PC-3 (cell line): ENCODE measurements at places on chromosomes 2 and 18.
A peak's percentile ranks its signal among the peaks of the same experiment; 100 is the strongest.

GRCh38 chr2:98607104-98607503 is 1.2 kb downstream of the COA5 start:
- peak overlapping the region; percentile 80 for H3K4me3 ChIP-seq
- H3K27ac ChIP-seq, result no peak overlapping the region
- peaks cover 4% of the 10 kb centered on the region; the same call in 1 of the 2 replicates for H3K36me3 ChIP-seq
- peaks cover 34% of the 10 kb centered on the region for H3K4me1 ChIP-seq
- no peaks in the 10 kb centered on the region for H3K27me3 ChIP-seq
- DNase-seq, result no peak

GRCh38 chr2:119788752-119789151 is 29.0 kb downstream of the PTPN4 start:
- no peak for DNase-seq
- no peaks in the 10 kb centered on the region for H3K4me1 ChIP-seq
- no peaks in the 10 kb centered on the region for H3K27me3 ChIP-seq
- no peak overlapping the region for H3K27ac ChIP-seq
- H3K4me3 ChIP-seq, result no peak overlapping the region
- H3K36me3 ChIP-seq, result peaks cover 31% of the 10 kb centered on the region

DNA sequence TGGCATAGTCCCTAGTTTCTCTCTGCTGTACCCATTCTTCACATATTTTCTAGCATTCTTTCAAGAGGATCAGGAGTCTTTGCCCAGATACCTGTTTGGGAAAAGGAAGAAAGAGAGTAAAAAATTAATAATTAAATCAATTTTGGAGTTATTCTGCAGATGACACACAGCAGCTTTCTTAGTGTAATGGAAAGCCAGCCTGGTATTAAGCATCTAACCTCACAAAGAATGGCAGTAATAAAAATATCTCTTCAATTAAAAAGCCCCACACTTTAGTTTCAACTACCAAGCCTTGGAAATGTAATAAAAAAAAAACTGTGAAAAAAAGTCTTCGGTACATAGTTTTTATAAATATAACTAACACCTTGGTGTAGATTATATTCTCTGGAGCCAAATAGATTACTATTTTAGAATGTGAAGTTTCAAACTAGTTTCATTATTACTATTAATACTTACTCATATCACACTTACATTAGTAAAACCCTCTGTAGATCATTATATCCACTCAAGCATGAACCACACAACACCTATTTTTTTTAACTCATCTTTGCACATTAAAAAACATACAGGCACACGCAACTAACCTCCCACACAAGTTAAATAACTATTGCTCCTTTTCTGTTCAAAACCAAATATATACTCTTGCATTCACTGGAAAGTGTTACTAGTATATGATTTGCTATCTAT is 90.9 kb downstream of the GPD2 start:
- H3K27me3 ChIP-seq, result no peaks in the 10 kb centered on the region
- H3K36me3 ChIP-seq, result no peaks in the 10 kb centered on the region
- H3K4me1 ChIP-seq, result no peaks in the 10 kb centered on the region
- no peak overlapping the region for H3K27ac ChIP-seq
- H3K4me3 ChIP-seq, result no peak overlapping the region

DNA sequence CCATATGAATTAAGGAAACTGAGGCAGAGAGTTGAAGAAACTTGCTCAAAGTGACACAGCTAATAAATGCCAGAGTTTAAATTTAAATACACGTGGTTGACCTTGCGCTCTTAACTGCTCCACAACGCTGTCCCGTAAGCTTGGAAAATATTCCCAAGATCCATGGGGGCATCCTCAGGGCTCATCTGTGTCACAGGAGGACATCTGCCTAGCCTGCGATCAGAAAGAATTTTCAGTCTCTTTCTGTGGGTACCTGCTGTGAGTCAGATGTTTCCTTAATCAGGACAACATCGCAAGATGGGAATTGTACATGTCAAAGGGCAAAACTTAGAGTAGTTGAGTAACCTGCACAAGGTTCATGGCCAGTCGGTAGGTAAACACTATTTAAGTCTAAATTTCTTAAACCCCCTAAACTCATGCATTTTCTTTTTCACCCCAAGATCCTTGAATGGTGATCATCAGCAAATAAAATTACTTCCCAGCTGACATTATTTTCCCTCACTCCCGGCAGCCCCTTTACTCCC is 1.4 kb downstream of the CMPK2 start:
- H3K27me3 ChIP-seq, result 0 out of 2 replicates have a peak, but pooled peaks cover 3% of the 10 kb centered on the region
- peaks cover 13% of the 10 kb centered on the region for H3K4me1 ChIP-seq
- DNase-seq, result no peak
- 0 out of 2 replicates have a peak overlapping the region, but pooled peaks have one; percentile 76 for H3K4me3 ChIP-seq
- no peak overlapping the region for H3K27ac ChIP-seq

GRCh38 chr2:226423498-226423960 is 376.1 kb downstream of the IRS1 start:
- peaks cover 56% of the 10 kb centered on the region for H3K4me1 ChIP-seq
- peak overlapping the region; percentile 33; the same call in 1 of the 2 replicates for H3K4me3 ChIP-seq
- H3K27me3 ChIP-seq, result no peaks in the 10 kb centered on the region
- peak; percentile 80 for DNase-seq
- H3K36me3 ChIP-seq, result no peaks in the 10 kb centered on the region

DNA sequence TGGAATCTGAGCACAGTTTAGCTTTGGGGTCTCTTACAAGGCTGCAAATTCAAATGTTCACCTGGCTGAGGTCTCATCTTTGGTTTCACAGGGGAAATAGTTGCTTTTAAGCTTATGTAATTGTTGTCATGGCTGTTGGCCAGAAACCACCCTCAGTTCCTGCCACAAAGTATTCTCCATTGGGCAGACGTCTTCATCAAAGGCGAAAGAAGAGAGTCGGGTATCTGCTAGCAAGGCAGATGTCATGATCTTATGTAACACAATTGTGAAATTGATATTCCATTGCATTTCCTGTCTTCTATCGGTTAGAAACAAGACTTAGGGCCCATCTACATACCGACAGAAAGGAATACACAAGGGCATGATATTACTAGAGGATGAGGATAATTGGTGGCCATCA is 816.2 kb downstream of the MBD2 start:
- no peak overlapping the region for H3K4me3 ChIP-seq
- DNase-seq, result no peak
- peaks cover 18% of the 10 kb centered on the region for H3K27me3 ChIP-seq
- no peaks in the 10 kb centered on the region for H3K4me1 ChIP-seq
- no peaks in the 10 kb centered on the region for H3K36me3 ChIP-seq
- no peak overlapping the region for H3K27ac ChIP-seq
